GM19239 (cell line): ENCODE measurements at places on chromosomes 3 and 15.

GRCh38 chr3:59653405-59654122 is 603.7 kb upstream of the CFAP20DC start:
- DNase-seq = no peak

GRCh38 chr3:190701096-190701532 is 161.4 kb downstream of the GMNC start:
- DNase-seq = no peak

DNA sequence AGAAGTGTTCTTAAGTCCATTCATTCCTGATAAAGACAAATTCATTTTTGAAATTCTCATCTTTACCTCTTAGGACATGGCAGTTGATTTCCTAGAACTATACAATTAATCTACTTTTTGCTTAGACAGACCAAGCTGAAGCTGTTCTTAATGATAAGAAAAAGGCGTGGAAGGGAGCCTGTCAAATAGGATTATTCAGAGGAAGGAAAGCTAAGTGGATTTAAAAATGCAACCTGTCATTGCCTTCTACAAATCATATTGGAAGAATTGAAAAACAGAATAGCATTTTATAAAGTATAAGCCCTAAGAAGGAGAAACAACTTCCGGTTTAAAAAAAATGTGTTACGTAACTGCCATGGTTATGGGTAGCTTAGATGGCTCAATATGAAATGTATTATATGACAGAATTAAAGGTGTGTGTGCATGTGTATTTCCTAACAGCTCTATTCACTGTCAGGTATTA is 81.2 kb upstream of the RAP2B start:
- no peak for DNase-seq

DNA sequence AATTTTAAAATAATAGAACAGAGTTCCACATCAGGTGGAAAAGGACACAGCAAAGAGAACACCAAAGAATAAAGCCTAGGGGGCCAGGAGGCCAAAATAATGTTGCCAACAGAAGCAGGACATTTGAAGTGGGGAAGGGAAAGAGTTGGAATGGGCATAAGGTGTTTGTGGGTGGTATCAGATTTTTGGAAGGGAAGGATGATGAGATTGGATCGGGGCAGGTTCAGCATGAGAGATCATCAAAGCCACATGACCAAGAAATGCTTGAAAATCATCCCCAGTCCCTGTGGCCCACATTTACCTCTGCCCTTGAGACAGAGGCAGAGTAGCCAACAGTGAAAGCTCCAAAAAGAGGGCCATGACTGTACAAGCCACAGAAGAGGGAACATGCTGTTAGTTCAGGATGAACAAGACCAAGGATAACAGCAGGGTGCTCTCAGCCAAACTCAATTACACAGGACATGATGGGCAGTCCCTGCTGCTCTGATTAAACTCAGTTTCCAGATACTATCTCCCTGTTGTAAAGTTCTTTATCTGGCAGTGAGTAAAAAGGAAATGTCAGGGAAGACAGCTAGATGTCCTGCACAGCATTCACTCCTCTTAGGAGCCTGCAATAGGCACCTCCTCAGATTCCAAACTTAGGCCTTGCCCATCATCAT is 32.5 kb downstream of the RAB27A start:
- no peak for DNase-seq

DNA sequence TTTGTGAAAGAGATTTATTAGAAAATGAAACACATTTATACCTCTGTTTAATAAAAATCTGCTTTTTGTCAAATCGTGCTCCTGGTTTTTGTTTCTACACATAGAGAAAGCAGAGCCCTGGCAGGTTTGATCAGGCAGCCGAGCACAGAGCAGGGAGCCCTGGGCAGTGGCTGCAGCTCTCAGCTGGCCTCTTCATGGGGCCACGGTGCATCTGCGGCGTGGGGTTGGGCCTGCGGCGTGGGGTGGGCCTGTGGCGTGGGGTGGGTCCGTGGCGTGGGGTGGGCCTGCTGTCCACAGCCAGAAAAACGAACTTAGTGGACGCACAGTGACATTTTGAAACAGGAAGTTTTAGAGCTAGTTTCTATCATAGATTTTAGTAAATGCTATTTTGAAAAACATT is 10.6 kb downstream of the GOLGA6L2 start:
- no peak for DNase-seq

GRCh38 chr3:159761848-159762635 is 226.6 kb upstream of the IL12A start:
- DNase-seq = no peak

GRCh38 chr3:194867270-194867983 is 181.7 kb downstream of the FAM43A start:
- no peak for DNase-seq

DNA sequence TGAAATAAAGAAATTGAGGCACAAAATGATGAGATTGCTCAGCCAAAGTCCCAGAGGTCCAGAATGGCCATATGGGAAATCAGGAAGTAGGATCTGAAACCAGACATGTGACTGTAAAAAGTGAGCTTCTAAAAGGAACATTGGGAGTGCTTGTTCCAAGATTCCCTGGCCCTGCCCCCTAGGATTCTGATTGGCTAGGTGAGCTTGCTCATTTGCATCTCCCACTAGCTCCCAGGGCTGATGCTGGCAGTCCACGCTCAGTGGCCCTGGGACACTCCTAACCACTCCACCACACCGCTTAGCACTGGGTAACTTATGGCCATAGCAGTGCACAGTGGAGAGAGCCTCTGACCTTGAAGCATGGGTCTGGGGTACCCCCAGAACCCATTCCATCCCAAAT is 326.7 kb downstream of the NTRK3 start:
- DNase-seq = no peak

- DNase-seq = no peak
These were observed 65.1 kb downstream of the PRICKLE2 start for GRCh38 chr3:64160000-64160695.

GRCh38 chr3:52444860-52445793 is at the start of gene SEMA3G:
TSS of gene SEMA3G (minus strand) at chr3:52445103. CDS start at chr3:52445027, 76 bp downstream.
- DNase-seq = peak; percentile 83

GRCh38 chr15:66599536-66600239 is 33.9 kb upstream of the LCTL start:
- DNase-seq = no peak

DNA sequence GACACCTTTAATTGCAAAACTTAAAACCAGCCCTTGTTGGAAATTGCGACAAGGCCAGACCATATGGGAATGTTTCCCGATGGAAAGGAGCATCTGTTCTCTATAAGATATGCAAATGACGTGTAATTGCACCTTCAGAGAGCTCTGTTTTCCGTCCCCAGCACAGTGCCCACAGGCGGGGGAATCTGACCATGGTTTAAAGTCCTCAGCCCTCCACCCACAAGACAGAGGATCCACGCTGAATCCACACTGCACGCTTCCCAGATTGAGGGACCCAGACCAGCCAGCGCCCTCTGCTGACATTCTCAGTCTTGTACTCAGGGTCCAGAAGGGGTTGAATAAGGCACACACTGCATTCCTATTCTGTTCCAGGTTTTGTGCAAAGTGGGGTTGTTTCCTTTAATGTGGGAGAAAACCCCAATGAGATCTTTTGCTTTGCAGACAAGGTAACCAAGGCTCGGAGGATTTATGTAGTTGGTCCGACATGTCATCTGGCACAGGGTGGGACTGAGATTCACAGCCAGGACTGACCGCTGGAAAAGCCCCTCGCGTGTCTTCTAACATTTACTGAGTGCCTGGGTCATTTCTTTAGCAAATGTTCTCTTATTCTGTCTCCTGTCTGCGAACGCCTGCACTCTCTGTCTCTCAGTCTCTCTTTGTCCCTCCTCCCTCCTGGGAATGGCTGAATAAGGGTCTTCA is 36.8 kb upstream of the KLHL25 start:
- no peak for DNase-seq

GRCh38 chr3:61381745-61382392 is 130.6 kb upstream of the FHIT start:
- peak; percentile 30 for DNase-seq

DNA sequence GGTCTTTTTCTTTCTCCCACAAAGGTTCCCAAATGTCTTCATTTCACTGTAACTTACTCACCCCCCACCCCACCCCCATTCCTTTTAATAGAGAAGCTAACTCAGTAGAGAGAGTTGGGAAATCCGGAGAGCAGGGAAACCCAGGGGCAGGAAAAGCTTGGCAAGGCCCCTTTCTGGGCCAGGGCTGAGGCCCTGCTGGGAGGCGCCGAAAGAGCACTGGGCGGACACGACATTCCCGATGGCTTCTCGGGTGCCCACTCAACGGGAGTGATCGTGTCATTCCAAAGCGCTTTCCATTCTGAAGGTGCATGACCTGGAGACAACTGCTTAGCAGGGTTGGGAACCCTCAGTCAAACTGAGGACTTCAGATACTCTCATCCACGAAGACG is 1.6 kb upstream of the DALRD3 start:
- no peak for DNase-seq

DNA sequence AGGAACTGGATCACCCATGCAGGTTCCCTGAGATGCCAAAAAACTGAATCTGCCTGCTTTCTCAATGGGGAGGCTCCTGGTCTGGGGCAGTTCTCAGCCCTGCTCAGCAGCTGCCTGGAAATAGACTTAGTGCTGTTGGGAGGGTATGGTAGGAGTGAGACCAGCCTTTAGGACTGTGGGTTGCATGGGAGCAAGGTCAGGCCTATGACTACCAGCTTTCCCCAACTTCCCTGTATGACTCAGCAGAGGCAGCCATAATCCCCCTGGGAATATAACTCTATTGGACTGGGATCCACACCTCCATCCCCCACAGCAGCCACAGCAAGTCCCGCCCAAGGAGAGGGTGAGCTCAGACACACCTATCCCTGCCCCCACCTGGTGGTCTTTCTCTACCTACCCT is 87.0 kb downstream of the CFAP44 start:
- no peak for DNase-seq

GRCh38 chr3:42535981-42536784 is 33.7 kb downstream of the VIPR1 start:
- DNase-seq = peak; percentile 45

- no peak for DNase-seq
These were observed 2.0 kb upstream of the TRIM59 start for GRCh38 chr3:160451602-160452001.

- DNase-seq = no peak
These were observed 38.3 kb downstream of the RSRC1 start for GRCh38 chr3:158148218-158148617.

GRCh38 chr15:64755427-64755940 is 19.9 kb downstream of the RBPMS2 start:
- DNase-seq = no peak

DNA sequence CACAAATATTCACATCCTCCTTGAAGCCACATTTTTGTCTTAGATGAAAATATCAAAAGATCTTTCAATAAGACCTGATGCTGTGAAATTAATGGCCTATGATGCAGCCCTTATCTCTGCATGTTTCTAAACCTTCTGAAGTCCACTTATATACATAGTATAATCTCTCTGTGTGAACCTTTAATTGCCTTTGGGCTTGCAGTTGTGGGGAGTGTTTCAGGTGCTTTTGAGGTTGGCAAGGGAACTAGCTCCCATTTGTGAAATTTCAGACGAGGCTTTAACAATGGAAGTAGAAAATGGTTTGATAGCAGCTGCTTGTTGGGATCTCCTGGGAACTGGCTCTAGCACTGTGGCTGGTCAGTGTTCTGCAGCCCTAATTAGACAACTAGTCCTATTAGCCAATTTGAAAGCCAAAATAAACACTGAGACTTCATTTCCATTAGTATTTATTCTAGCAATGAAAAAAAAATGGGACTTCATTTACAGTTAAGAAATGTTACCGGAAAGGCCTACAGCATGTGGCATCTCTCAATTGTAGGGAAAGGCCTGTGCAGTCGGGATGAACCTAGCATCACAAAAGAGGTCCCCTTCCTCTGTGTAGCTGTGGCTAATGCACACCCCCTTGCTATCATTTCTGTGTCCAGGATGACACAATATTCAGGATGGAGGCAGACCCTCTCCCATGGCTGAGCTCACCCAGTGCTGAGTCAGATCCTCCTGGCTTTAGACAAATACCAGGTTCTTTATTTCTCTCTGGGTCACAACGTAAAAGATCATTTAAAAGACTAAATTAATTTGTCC is 140.7 kb upstream of the TRIM42 start:
- no peak for DNase-seq

- DNase-seq = no peak
These were observed 173.5 kb downstream of the TNIK start for GRCh38 chr3:171286580-171287249.
